Upper lobe of right lung (tissue), 1 donor: ENCODE measurements at places on chromosomes 6 and 20.

GRCh38 chr6:19864285-19864684 is 27.1 kb downstream of the ID4 start:
- peaks cover 5% of the 10 kb centered on the region for H3K27me3 ChIP-seq
- no peaks in the 10 kb centered on the region for H3K4me1 ChIP-seq
- H3K27ac ChIP-seq: no peak overlapping the region
- no peak for DNase-seq
- H3K4me3 ChIP-seq: no peak overlapping the region
- no peaks in the 10 kb centered on the region for H3K36me3 ChIP-seq

- peaks cover 10% of the 10 kb centered on the region for H3K36me3 ChIP-seq
- H3K4me1 ChIP-seq: no peaks in the 10 kb centered on the region
- H3K27me3 ChIP-seq: no peaks in the 10 kb centered on the region
- no peak for DNase-seq
- H3K4me3 ChIP-seq: no peak overlapping the region
These were observed 349.2 kb downstream of the ZFAND3 start for GRCh38 chr6:38168699-38169098.

DNA sequence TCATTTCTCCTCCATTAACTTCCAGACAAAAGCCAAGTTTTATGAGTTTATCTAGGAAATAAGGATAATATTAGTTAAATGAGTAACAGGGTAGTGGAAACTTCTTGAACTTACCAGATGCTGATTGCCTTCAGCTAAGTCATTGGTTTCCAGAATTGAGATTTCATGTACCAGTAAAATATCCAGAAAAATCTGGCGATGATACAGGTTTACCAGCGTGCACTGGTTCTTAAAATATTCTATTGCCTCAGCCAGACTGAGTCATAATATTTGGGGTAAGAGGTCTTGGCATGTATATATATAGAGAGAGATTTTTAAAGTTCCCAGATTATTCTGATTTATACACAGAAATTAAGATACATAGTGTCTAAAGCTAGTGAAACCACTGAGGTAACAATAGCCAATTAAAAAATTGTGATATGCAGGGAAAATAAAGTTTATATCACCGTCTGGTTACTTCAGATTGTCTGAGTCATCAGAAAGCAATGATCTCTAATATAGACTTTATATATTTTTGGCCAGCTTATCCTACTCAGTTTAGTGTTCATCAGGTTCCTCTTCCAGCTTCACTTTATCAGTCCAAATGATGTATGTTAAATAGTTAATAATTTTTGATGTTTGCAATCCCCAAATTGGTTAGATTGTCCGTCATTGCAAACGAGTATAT is 39.5 kb upstream of the SDHAF4 start:
- no peak overlapping the region for H3K27ac ChIP-seq
- no peak overlapping the region for H3K4me3 ChIP-seq
- no peaks in the 10 kb centered on the region for H3K4me1 ChIP-seq
- no peak for DNase-seq
- H3K27me3 ChIP-seq: no peaks in the 10 kb centered on the region
- peaks cover 12% of the 10 kb centered on the region for H3K36me3 ChIP-seq

DNA sequence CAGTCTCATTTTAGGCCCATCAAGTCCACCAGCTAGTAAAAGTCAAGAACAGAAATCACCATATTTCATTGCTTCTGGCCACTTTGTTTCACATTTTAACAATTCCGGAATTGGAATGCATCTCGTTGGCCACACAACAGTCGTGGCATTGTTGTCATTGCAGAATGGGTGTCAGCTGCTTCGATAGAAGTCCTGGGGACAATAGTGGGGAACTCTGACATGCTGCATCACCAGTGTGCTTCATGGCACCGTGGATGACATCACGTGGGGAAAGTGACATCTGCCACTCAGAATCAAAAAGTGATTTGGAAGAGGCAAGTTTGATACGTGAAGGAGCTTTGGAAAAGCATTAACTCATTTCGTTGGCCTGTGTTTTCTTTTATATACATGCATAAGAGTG is 43.8 kb upstream of the XRN2 start:
- no peak overlapping the region for H3K4me3 ChIP-seq
- no peaks in the 10 kb centered on the region for H3K4me1 ChIP-seq
- DNase-seq: no peak
- H3K36me3 ChIP-seq: no peaks in the 10 kb centered on the region
- no peaks in the 10 kb centered on the region for H3K27me3 ChIP-seq

- H3K27me3 ChIP-seq: no peaks in the 10 kb centered on the region
- H3K4me3 ChIP-seq: no peak overlapping the region
- no peak for DNase-seq
- no peaks in the 10 kb centered on the region for H3K36me3 ChIP-seq
- no peak overlapping the region for H3K27ac ChIP-seq
- no peaks in the 10 kb centered on the region for H3K4me1 ChIP-seq
These were observed 26.9 kb downstream of the CLVS2 start for GRCh38 chr6:123022975-123023374.

DNA sequence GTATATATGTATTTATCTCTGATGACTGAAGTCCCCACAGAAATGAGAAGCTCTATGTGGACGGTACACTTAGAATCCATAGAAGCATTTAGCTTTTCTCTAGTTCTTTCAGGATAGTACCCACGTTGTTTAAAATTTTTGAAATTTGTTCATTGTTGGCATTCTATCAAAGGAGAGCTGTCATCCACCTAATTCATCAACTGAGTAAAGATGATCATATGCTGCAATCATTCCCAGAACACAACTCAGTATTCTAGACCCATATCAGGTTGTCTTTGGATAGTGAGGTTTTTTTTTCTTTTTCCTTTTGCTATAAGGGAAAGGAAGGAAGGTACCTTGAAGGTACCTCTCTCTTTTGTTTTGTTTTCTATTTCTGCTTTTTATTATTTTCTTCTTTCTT is 9.3 kb downstream of the SERAC1 start:
- no peak overlapping the region for H3K4me3 ChIP-seq
- no peaks in the 10 kb centered on the region for H3K4me1 ChIP-seq
- no peaks in the 10 kb centered on the region for H3K36me3 ChIP-seq
- no peaks in the 10 kb centered on the region for H3K27me3 ChIP-seq

DNA sequence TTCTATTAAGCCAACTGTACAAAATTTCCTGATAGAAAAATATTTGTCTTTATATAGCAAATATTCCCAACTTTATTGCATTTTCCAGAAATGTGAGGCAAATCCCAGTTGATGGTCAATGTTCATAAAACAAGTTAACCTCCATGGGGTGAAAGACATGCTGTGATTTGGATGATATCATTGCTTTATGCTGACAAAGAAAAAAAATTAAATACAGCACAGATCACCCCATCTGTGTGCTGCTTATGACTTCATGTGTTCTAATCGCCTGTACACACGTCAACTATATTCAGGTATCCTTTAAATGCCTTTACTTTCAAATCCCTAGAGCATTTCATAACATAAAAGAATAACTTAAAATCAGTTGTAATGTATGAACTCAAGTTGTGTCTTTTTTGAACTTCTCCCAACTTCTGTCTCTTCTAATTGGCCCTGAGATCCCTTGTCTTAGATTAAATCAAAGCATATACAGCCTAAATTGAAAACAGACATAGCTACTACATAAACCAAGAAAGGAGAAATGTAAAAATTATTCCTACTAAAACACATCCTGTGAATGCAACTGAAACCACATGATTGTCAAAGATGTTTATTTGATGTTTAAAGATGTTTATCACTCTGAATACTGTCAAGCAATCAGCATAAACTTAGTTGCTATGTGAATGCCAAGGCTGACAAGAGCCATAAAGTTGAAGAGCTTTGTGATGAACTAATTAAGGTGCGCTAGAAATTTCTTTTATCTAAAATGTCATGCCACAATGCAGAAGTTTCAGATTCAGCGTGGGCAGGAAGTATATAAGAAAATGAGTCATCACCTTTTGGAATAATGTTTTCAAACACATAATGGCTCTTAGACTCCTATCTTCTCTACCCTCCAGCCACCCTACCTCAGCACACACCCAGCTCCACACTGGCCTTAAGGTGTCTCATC is 68.7 kb downstream of the FILIP1 start:
- no peaks in the 10 kb centered on the region for H3K4me1 ChIP-seq
- no peaks in the 10 kb centered on the region for H3K27me3 ChIP-seq
- H3K36me3 ChIP-seq: no peaks in the 10 kb centered on the region
- DNase-seq: no peak

DNA sequence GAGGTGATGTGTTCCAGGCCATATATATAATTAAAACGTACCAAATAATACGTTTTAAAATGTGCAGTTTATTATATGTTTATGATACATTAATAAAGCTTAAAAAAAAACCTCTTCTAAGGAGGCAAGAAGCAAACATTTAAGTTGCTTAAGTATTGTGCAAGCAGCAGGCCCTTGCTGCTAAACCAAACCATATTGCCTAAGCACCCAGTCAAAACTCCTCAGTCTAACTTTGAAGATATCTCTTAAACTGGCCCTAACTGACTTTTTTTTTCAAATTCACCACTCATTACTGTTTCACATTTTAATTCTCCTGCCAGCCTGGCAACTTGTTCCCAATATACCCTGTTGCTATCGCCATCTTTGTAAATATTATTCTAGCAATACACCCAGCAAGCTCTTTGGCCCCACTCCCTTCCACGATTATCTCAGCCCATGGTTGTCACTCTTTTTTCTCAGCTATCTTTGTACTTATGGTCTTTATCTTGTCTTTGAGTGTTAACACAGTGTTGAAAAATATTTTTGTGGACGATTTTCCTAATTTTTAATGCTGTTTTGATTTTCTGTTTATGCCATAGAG is 60.9 kb downstream of the C6orf58 start:
- no peak for DNase-seq
- H3K4me1 ChIP-seq: no peaks in the 10 kb centered on the region
- no peaks in the 10 kb centered on the region for H3K36me3 ChIP-seq
- no peaks in the 10 kb centered on the region for H3K27me3 ChIP-seq
- H3K27ac ChIP-seq: no peak overlapping the region

DNA sequence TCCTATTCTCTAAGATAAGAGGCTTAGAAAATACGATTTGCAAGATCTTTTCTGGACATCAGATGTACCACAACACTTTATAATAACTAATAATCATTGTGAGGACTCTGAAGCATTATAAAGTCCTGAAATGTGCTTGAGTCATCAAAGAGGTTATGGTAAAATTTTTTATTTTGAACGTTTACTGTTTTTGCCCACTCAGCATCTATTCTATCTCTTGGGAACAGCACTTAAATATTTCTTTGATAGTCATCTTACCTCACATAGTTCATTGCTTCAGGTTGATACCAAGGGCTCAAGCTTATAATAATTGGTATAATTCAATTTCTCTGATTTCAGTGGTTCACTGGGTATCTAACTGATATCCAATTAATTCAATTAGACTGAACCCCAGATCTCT is 700.5 kb downstream of the KHDRBS2 start:
- no peak overlapping the region for H3K4me3 ChIP-seq
- H3K36me3 ChIP-seq: no peaks in the 10 kb centered on the region
- DNase-seq: no peak
- no peak overlapping the region for H3K27ac ChIP-seq
- no peaks in the 10 kb centered on the region for H3K4me1 ChIP-seq

GRCh38 chr6:12171717-12172116 is 118.4 kb upstream of the EDN1 start:
- H3K4me3 ChIP-seq: no peak overlapping the region
- H3K4me1 ChIP-seq: no peaks in the 10 kb centered on the region
- no peaks in the 10 kb centered on the region for H3K27me3 ChIP-seq
- no peak for DNase-seq
- no peak overlapping the region for H3K27ac ChIP-seq

GRCh38 chr20:59122566-59122919 is 41.1 kb upstream of the ZNF831 start:
- no peak for DNase-seq
- H3K27me3 ChIP-seq: no peaks in the 10 kb centered on the region
- H3K27ac ChIP-seq: no peak overlapping the region

- H3K27me3 ChIP-seq: no peaks in the 10 kb centered on the region
- H3K4me3 ChIP-seq: no peak overlapping the region
- H3K27ac ChIP-seq: no peak overlapping the region
- H3K4me1 ChIP-seq: no peaks in the 10 kb centered on the region
- H3K36me3 ChIP-seq: no peaks in the 10 kb centered on the region
These were observed 40.0 kb downstream of the SNHG17 start for GRCh38 chr20:38395165-38395564.

DNA sequence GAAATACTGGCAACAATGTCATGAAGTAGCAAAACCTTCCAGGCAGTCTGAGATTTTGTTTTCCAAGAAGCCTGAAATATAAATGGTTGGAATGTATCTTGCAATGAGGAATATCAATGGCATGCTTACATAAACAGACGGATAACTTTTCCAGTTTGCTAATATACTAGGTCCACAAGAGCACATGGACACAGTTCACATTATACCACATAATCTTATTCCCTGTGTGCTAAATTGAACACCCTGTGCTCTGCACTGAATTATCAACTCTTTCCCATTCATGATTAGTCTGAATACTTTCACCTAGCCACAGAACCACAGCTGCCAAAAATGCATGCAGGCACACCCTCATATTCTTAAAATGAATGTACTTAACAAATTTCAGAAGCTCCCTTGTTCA is 274.3 kb downstream of the COL12A1 start:
- H3K27me3 ChIP-seq: no peaks in the 10 kb centered on the region
- no peak for DNase-seq
- H3K27ac ChIP-seq: no peak overlapping the region
- H3K4me1 ChIP-seq: no peaks in the 10 kb centered on the region
